A549 treated with Mapracorat at 1 μM for 4 hours (cell line): ENCODE measurements at places on chromosomes 4 and X. TPM values are rescaled to one million over a fixed set of nuclear protein-coding genes. Genes with fewer than 3 reads are reported as not detected.

LCORL gene
- 3.1 to 5.4 TPM (median 5.1 TPM) in 5 replicates for total RNA-seq

MAGEC1 gene
- 0.05 to 0.10 TPM in 2 of 5 replicates, not detected in the others for total RNA-seq

ADH6 gene
- not detected in 5 replicates for total RNA-seq

CLTRN gene
- 0.73 to 1.2 TPM (median 0.93 TPM) in 5 replicates for total RNA-seq

HHIP gene
- 0.60 to 1.1 TPM (median 0.98 TPM) in 5 replicates for total RNA-seq

UGDH gene
- total RNA-seq = 181 to 271 TPM (median 209 TPM) in 5 replicates

MGAT4D gene
- not detected in 5 replicates for total RNA-seq

DCAF4L1 gene
- 0.12 to 0.19 TPM (median 0.15 TPM) in 5 replicates for total RNA-seq

CLDN22 gene
- total RNA-seq = not detected in 5 replicates

ZNF711 gene
- total RNA-seq = 0.69 to 0.84 TPM (median 0.71 TPM) in 5 replicates

MAD2L1 gene
- total RNA-seq = 43.5 to 74.4 TPM (median 46.8 TPM) in 5 replicates
